ENCODE measurements at places on chromosomes 11 and 22.

DNA sequence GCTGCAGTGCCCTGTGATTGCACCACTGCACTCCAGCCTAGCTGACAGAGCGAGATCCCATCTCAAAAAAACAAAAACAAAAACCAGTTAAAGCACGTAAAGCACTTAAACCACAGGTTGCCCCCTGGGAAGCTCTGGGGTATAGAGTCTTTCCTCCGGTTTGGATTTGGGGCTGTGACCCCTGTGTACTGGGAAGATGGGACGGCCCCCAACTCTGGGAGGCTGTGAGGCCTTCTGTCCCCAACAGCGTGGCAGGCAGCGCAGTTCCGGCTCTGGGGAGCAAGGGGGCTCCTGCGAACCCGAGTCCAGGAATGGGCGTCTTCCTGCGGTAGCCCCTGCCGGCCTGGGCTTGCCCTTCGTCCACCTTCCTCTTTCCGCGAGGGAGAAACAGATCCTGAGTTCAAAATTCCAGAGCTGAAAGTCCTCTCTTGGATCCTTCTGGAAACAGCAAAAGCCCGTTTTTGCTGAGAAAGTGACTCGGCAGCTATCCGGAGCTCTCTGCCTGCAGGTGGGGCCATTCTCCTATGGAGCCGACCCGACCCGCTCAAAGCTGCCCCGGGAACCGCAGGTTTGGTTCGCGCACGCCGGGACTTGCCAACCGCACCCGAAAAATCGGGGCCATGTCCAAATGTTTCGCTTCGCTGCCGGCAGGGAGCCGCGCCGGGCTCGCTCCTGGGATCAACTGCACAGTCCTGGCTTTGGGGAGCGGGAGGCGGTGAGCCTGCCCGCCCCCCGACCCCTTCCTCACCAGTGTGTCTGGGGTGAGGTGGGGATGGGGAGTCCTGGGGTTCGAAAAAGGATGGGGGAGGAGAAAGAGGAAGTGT lies 36.3 kb upstream of the POLA2 start:
- peak; percentile 40 for DNase-seq

DNA sequence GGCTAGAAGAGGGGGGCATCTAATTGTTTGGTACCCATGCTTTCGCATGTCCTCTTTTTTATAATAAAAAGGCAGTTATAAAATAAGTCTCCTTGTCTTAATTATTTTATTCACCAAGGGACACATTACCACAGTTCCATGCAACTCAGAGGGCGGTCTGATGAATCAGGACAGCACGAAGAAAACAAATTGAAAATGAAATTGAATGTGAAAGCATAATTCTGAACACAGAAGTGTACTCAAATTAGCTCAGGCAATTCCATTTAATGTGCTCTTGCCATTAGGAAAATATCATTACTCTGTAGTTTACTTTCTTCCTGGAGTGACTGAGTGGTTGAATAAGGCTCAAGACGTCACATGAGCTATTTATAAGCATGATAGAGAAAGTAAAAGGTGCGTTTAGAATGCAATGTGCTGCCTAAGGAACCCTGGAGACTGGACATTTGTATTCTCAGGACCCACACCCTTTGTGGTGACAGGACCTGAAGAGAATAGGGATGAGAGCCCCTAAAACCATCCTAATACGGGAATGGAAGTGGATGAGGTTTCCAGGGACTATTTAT lies 59.6 kb downstream of the MTNR1B start:
- DNase-seq = no peak

- no peak for DNase-seq
These were observed 12.8 kb downstream of the ENTHD1 start for GRCh38 chr22:39880722-39881121.

DNA sequence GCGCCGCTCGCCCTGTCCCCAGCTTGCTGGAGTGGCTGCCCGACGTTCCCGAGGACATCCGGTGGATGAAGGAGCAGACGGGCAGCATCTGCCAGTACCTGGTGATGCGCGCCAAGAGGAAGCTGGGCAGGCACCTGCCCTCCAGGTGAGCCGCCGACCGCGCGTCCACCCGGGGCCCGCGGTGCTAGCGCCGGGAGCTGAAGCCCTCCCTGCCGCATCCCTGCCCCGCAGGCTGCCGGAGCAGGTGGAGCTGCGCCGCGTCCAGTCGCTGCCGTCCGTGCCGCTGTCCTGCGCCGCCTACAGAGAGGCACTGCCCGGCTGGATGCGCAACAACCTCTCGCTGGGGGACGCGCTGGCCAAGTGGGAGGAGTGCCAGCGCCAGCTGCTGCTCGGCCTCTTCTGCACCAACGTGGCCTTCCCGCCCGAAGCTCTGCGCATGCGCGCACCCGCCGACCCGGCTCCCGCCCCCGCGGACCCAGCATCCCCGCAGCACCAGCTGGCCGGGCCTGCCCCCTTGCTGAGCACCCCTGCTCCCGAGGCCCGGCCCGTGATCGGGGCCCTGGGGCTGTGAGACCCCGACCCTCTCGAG lies 3.3 kb upstream of the CRACR2B start:
- no peak for DNase-seq

- DNase-seq = no peak
These were observed 64.2 kb upstream of the GRK2 start for GRCh38 chr11:67202028-67202427.

GRCh38 chr11:117328375-117329010 lies 839 bp downstream of the CEP164 start:
- DNase-seq = peak; percentile 41

- DNase-seq = no peak
These were observed 589.2 kb downstream of the BRD1 start for GRCh38 chr22:49238181-49239141.

DNA sequence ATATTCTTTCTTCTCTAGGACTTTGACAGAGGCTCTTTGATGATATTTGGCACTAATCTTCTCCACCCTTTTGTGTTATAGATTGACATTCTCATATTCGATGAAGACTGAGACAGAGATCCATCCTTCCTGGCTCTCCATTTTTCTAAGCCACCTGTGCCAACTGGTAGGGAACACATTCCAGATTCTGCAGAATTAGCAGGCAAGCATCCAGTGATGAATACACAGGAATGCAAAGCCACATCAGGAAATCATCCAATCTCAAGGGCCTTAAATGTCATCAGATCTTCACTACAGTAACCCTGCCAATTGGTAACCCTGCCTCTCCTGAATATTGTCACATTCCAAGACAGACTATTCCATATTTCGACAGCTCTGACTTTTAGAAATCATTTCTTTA lies 718.4 kb upstream of the API5 start:
- DNase-seq = no peak

- peak; percentile 71 for DNase-seq
These were observed 9.4 kb upstream of the FANCF start for GRCh38 chr11:22634897-22635629.

GRCh38 chr11:17506314-17506713 lies 29.7 kb upstream of the ABCC8 start:
- DNase-seq = no peak

GRCh38 chr11:6927030-6927617 lies 898 bp downstream of the ZNF215 start:
- DNase-seq = no peak

DNA sequence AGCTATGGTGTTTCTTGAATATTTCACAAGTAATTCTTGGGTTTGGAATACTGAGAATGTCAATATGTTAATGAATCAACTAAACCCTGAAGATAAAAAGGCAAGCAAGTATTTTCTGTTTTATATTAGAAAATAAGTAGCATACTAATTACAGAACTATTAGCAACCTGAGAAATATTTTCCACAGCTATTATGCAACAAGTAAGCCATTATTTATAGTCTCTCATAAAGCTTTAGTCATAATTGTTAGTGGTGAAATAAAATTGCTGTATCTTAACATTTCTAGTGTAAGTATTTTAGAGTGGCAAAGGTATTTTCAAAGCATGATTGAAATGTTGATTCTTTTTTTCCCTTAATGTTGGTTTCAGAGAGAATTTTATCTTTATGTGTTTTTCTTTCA lies 53.3 kb downstream of the FAR1 start:
- DNase-seq = no peak

- no peak for DNase-seq
These were observed 77.5 kb downstream of the KCNJ1 start for GRCh38 chr11:128789497-128790150.

DNA sequence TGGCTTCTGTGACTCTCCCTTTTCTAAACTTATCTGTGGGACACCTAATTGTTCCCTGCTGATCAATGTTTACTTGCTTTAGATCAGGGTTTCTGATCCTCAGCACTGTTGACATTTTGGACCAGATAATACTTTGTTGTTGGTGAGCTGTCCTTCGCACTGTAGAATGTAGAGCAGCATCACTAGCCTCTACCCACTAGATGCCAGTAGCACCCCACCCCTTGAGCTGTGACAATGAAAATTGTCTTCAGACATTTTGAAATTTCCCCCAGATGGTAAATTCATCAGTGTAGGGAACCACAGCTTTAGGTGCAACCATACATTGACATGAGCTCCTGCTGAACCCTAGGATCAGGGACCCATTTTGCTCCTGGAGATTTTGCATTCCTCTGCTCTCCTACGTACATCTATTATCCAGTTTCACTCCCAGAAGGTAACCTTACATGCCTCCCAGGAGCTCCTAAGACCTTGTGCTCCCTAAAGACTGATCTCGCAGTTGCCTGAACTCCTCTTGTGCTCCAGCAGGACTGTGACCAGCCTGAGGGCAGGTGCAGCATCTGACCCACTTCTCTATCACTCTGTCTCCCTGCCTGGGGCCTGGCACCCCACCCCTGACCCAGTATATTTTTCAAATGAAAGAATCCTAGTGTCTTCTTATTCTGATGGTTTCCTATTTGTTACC lies 107.8 kb downstream of the FAR1 start:
- DNase-seq = no peak

GRCh38 chr11:27847496-27847895 lies 147.2 kb upstream of the BDNF start:
- DNase-seq = no peak

- no peak for DNase-seq
These were observed 263.5 kb upstream of the CCDC179 start for GRCh38 chr11:23123753-23124152.

GRCh38 chr11:112300094-112300786 lies 39.6 kb upstream of the PLET1 start:
- no peak for DNase-seq

DNA sequence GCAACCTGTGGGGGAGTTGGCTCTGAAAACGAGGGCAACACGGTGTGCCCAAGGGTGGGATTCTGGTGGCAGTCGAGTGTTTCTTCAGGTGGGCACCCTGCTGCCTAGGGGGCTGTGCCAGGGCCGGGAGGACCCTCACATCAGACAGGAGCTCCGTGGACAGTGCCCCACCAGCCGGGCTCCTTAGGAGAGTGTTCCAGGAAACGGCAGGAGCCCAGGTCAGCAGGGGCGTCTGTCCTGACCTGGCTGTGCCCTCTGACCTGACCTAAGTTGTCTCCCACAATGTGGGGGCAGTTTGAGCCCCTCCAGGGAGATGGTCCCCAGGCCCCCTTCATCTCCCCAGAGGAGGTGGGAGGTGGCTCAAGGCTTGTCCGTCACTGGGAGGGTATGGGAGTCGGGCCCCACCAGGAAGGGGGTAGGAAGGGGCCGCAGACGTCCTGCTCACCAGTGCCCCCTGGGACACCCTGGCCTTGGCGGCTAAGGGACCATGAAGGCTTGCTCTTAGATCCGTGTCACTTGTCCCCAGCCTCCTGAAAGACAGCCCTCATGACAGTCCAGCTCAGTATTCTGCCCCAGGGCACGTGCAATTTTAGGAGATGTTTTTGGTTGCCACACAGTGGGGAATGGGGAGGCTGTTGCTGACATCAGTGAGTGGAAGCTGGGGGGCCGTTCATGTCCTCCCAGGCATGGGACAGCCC lies 32.2 kb upstream of the GAL start:
- no peak for DNase-seq

DNA sequence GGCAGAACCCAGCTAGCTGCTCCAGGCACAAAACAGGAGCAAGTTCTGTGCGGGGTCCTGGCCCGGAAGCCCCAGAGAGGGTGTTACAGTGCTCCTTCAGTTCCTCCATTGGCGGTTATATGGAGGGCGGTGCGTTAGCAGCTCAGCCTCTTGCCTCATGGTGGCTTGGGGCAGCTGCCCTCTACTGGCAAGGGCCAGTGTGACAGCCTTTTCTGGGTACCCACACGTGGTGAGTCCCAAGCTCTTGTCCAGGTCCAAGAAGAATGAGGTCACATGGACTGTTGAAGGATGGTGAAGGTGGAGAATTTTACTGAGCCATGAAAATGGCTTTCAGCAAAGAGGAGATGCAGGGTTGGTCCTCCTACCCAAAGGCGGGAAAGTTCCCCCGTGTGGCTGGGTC lies 100.5 kb downstream of the WT1 start:
- DNase-seq = peak; percentile 23

GRCh38 chr11:7436146-7436545 lies 49.2 kb upstream of the OLFML1 start:
- no peak for DNase-seq

- no peak for DNase-seq
These were observed 580 bp downstream of the DTX4 start for GRCh38 chr11:59172345-59173079.

DNA sequence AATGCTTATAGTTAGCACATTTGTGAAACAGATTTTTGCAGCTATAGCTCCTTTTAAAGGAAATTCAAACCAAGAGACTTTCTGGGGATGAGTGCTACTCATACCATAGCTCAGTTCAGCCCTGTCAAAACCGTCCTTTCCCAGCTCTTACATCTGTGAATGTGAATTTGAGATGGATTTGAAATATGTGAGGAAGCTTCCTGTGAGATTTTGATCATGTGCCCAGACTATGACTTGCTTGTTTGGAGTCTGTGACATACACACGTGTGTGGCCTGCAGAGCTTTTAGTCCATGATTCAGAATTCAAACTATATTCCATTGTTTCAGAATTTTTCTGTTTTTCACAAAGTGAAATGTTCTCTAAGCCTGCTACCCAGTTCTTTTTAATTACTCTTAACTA lies 4.4 kb upstream of the MMP1 start:
- no peak for DNase-seq

- no peak for DNase-seq
These were observed 15.7 kb upstream of the MYEOV start for GRCh38 chr11:69278091-69278867.

DNA sequence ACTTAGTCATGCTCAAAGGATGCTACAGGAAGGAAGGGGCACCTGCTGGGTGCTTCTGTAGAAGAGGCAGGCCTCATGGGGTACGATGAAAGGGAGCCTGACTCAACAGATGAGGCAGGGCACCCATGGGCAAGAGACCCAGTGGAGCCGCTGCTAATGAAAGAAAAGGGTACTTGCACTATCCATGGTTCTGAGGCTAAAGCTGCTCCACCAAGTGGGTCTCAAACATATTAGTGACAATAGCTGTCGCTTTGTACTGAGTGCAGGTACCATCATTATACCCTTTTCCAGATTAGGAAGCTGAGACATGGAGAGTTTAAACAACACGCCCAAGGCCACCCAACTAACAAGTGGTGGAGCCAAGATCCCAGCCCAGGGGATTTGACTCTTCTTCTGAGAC lies 127.5 kb upstream of the SERPIND1 start:
- no peak for DNase-seq
